Kasumi-1 (cell line): ENCODE measurements at places on chromosomes 6 and 20.
A peak's percentile ranks its signal among the peaks of the same experiment; 100 is the strongest.

- peak; percentile 32 for DNase-seq
Measured at GRCh38 chr20:39885975-39886649, 802.9 kb downstream of the MAFB start.

DNA sequence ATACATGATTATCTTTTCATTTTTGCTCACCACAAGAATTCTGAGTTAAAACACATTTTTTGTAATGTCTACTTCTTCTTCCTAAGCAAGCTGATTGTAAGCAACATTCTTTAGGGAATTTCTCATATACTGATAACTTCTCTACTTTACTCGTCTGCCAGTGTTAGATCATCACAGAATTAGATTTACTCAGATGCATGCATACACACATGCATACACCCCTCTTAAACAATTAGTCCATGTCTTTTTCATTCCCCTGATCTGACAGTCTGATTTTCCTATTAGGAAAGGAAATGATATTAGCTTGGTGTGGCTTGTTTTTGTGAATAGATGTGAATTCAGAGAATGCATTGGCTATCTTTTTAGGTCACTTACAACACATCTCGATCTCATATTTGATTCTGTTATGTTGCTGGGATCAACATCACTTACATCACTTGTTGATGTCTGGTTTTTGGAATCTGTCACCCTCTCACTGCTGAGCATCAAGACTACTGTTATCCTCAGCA, 91.4 kb downstream of the FIG4 start:
- no peak for DNase-seq

DNA sequence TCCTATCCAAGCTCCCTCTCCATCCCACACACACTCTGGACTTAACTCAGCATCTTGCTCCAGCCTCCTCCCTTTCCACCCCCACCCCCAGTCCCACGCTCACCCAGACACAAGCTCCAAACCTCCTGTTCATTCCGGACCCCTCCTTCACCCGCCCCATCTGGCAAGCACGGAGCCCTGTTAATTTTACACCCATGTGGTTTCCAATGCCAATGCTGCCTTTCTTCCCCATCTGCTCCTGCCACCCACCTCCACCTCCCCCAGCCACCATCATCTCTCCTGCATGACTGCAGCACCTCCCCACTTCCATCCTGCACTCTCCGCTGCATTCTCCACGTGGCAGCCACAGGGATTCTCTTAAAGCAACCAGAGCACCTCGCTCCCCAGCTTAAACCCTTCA, 9.9 kb upstream of the CDK5RAP1 start:
- no peak for DNase-seq

- DNase-seq, result no peak
Measured at GRCh38 chr6:97361286-97361685, 78.3 kb upstream of the MMS22L start.

DNA sequence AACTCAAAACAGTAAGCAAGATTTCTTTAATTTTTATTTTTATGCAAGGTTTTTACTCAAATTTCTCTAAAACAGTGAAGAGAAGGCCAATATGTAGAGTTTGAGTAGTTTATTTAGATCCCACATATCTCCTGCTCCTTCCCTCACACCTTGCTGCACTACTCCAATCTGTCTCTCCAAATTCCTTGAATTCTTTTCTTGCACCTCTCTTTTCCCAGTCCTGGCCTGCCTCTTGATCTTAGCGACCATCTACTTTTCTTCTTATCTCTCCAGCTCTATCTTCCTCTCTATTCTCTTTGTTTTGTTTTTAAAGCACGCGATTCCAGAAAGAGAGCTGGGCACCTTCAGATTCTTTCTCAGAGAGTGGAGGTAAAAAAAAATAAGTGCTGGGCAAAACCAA, 86.7 kb upstream of the KCNQ5 start:
- DNase-seq, result no peak

DNA sequence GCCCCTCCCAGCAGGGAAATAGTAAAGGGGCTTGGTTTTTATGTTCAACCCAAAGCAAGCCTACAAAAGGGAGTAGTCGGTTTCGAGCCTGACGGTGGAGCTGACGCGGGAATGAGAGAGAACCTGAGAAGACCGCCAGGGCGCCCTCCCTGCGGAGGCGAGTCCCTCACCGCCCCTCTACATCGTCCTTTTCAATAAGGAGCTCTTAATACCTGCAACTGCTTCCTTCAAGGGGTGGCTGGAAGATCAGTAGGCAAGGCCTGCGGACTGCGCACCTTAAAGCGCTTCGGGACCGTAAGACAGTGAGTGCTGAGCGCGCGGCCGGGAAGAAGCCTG, 709 bp upstream of the ZNF76 start:
- DNase-seq, result peak; percentile 74

DNA sequence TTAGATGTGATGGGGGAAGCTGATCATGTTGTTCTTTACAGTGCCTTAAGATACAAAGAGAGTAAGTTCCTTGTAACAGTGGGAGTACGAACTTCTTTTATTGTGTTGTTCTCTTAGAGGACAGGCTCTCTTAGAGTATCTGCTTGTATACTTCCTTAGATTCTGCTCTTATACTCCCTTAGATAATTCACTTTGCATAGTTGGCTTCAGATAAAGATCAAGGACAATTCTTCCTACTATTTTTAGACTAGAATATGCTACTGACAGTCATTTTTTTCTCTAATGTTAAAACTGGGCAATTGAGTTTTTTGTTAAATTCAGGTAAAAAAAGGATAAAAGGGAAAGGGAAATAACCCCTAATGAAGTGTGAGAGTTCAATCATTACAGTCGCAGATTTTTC, 138.7 kb downstream of the MYB start:
- no peak for DNase-seq

GRCh38 chr6:35237476-35237875, 22.1 kb upstream of the ZNF76 start:
- no peak for DNase-seq

- DNase-seq, result no peak
Measured at GRCh38 chr20:25037288-25038102, 20.4 kb downstream of the ACSS1 start.
